ENCODE measurements at places on chromosomes 13 and 19.

- DNase-seq = peak; percentile 16
Measured at GRCh38 chr19:24140099-24140498, 53.1 kb downstream of the ZNF254 start.

DNA sequence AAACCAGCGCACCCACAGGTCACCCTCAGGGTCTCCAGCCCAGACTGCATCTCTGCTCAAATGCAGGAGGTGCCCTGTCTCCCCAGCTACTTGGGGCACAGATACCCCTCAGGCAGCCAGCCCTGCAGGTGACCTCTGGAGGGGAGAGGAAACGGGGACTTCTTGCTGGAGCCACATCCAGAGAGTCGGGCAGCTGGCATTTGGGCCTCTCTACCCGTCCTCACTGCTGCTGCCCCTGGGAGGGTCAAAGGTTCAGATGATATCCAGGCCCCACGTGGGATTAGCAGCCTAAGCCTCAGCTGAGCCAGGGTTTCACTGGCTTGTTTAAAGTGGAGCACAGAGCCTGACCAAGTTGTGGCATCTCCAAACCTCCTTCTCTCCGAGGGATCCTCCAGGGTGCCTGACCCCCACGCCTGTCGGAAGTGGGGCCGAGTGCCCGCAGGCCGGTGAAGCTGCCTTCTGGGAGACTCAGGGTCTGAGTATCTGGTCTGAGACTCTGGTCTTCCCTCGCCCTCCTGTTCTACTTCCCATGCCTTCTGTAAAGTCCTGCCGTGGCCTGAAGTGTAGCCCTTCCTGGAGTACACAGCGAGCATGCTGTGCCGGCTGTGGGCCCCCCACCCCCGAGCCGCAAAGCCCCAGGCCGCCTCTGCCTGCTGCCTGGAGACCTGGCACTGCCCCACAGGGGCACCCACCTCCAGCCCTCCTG is 2.1 kb downstream of the RASA3 start:
- no peak for DNase-seq

DNA sequence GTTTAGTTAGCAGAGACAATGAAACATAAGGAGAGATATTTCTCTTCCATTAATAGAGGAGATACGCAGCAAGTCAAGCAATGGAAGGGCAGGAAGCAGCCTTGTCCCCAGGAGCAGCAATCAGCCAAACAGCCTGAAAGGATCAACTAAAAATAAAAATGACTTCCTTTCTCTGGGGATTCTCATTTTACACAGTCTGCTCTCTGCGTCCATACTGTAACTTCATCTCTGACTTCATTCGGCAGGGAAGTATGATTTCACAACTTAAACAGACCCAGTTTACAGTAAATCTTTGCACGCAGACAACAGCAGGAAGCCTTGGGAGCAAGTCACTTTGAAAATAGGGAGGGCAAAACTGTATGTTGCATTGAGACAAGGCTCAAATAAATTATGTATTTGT is 826.7 kb downstream of the DIAPH3 start:
- DNase-seq = peak; percentile 94

DNA sequence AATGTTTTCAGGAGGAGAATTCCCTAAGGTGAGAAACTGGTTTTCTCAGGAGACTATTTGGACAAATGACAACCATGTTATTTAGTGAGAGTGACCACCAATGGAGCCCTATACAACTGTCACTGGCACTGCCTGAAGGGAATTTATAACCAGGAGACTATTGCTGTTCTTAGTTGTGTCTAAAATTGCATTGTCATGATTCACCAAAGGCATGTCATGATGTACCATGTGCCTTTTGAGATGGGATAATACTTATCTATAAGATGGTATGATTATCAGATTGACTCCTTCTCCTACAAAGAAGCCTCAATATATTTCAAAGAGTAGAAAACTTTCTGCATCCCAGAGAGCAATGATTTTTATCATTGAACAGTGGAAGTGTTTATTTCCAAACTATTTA is 739.4 kb upstream of the GPC6 start:
- DNase-seq = no peak

DNA sequence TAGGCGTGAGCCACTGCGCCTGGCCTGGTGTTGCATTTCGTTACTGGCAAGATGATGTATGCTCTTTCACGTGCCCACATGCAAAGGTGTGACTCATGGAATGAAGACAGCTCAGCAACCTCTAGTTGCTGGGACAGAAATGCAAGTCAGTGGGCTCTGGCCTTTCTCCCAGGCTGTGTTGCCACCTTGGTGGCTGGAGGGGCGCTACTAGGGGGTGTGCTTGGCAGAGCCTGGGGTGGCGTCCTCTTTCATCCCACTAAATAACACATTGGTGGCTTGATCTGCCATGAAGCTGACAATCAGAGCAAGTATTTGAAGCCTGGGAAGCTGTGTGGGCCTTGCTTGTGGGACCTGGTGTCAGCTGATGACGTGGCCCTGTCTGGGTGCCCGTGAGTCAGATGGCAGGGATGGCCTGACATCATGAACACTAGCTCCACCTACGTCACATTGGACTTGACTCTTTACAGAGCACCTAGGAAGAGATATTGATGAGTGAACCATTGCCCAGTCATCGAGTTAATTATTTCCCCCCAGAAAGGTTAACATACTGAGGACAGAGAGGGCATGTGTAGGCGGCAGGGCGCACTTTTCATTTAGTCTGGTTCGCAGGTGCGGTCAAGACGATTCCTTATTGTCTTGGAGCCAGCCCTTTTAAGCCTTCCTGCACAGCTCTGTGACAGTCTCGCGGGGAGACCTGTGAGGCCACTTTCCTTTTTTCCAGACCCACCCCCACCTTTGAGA is 154.2 kb downstream of the TM9SF2 start:
- DNase-seq = no peak
